NT2/D1 (cell line): ENCODE measurements at places on chromosomes 7 and 10.
A peak's percentile ranks its signal among the peaks of the same experiment; 100 is the strongest.

GRCh38 chr10:78980354-78980753 lies 88.4 kb upstream of the ZMIZ1 start:
- DNase-seq: no peak

DNA sequence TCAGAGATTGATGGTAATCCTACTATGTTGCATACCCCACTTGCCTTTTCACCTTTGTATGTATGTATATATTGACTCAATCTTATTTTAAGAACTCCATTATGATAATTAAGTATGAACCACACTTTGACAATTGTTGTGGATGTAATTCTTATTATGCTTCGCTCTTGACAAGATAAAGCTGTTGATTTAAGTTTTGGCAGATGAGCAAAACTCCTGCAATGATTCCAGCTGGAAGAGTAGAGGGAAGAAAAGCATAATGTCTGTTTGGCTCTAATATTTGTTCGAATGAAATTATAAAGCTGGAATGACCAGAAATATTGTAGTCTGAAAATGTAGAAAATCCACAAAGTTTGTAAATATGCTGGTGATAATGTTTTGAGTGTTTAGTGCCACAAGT lies 83.8 kb upstream of the AKR1E2 start:
- DNase-seq: no peak

GRCh38 chr10:79130846-79131245 lies 62.1 kb downstream of the ZMIZ1 start:
- DNase-seq: peak; percentile 71

GRCh38 chr7:71272509-71273490 lies 140.9 kb downstream of the GALNT17 start:
- DNase-seq: no peak

- DNase-seq: no peak
These were observed 23.9 kb downstream of the SLC25A40 start for GRCh38 chr7:87852306-87852705.

GRCh38 chr10:129935867-129936152 lies 28.3 kb downstream of the EBF3 start:
- no peak for DNase-seq

GRCh38 chr10:77726732-77727131 lies 89.1 kb upstream of the KCNMA1 start:
- no peak for DNase-seq

GRCh38 chr7:111903797-111904196 lies 302.4 kb downstream of the DOCK4 start:
- DNase-seq: no peak

DNA sequence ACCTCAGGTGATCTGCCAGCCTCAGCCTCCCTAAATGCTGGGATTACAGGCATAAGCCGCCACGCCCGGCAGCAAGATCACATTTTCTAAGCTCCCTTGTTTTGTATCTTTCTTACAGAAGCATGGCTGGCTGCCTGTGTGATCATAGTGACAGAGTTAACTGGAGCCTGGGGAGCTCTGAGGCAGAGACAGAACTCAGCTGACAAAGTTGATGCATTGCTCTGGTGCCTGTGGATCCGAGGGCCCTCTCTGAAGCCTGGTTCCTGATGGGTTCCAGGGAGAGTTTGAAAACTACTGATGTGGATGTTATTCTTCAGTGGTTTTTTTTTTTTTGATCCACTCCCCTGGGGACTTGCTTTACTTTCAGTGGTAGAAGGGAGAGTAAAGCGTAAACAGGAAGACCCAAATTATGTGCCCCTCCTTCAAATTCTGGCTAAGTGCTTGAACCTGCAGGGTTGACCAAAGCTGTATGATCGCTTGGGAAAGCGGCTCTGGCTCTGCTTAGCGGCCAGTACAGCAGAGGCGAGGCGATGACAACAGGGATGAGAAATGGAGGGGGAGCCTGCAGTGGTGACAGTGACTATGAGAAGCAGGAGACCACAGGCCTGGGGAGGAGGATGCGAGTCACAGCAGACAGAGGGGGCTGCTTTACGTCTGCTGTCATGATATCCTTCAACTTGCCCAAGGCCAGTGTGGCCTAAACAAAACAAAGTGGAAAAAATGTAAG lies 6.8 kb upstream of the EFCAB10 start:
- DNase-seq: no peak

- no peak for DNase-seq
These were observed 120.0 kb downstream of the ARHGAP22 start for GRCh38 chr10:48484911-48485310.

GRCh38 chr10:62626817-62627216 lies 177.7 kb upstream of the ADO start:
- no peak for DNase-seq

- peak; percentile 39 for DNase-seq
These were observed 42.4 kb upstream of the FAM20C start for GRCh38 chr7:149791-150636.

DNA sequence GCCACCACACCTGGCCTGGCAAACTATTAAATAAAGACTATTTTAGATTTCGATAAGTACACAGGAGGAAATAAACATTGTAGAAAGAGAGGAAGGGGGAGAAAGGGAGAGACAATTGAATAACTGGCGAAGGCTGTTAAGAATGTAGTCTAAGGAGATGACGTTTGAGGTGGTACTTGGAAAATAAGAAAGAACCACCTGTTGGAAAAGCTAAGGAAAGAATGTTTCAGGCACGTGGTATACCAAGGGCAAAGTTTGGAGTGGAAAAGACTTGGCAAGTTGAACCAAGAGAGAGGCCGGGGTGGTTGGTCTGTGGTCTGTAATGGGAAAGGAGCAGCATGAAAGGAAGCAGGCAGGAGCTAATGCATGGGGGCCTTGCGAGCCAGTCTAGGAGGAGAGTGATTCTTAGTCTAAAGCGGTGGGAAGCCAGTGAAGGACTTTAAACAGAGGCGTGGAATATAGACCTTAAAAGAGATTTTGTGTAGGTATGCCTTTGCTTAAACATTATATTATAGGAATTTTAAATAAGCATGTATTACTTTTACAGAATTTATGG lies 9.4 kb downstream of the ING3 start:
- DNase-seq: no peak

- peak; percentile 28 for DNase-seq
These were observed 432 bp upstream of the CAMK2B start for GRCh38 chr7:44325811-44326241.

DNA sequence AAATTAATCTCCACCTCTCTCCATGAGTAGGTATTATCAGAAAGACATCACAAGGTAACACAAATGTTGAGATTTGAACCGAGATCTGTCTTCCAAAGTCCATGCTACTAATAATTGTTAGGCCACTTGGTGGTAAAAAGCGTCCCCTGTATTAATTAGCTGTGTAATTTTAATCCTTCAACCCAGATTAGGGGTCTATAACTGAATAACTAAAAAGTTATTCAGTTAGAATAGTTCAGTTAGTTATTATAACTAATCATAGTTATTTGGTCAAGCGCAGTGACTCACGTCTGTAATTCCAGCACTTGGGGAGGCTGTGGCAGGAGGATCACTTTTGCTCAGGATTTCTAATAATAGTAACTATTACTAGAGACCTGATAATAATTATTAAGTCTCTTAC lies 5.6 kb downstream of the PDSS1 start:
- no peak for DNase-seq

GRCh38 chr10:127009366-127009765 lies 104.1 kb downstream of the DOCK1 start:
- no peak for DNase-seq

- DNase-seq: no peak
These were observed 125.2 kb upstream of the STEAP4 start for GRCh38 chr7:88431882-88432281.

GRCh38 chr7:100488333-100489095 lies 4.8 kb downstream of the NYAP1 start:
- no peak for DNase-seq

DNA sequence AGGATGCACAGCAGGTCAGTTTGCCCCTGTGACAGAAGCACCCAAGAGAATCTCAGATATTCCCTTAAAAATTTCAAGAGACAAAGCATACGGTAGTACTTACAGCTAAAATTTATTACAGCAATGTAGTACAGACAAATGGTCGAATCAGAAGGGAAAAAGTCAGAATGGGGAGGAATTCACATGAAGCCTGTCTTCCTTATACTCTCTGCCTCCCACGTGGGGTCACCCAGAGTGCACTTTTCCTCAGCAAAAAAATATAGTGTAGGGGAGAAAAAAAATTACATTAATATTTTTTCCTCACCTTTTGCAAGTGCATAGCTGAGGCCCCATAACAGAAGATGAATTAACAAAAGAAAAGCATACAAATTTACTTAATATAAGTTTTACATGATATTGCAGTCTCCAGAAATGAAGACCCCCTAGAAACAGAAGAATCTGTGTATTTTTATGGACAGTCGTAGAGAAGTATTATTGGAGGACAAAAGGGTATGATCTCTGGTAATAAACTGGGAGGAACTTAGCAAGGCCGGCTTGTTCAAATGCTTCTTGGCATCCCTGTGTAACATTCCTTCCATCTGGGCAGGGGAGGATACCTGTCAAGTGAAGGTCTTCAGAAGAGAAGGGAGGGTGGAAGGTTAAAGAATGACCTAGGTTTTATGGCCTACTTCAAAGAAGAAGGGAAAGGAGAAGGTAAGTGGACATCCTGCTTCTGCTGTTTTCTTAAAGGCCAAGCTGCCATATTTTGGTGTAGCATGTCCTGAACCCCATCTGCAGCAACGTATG lies 270.6 kb upstream of the MAGI2 start:
- DNase-seq: no peak

GRCh38 chr7:96870934-96871333 lies 134.4 kb upstream of the DLX6 start:
- no peak for DNase-seq

GRCh38 chr7:66758950-66759628 lies 18.6 kb downstream of the RABGEF1 start:
- no peak for DNase-seq

DNA sequence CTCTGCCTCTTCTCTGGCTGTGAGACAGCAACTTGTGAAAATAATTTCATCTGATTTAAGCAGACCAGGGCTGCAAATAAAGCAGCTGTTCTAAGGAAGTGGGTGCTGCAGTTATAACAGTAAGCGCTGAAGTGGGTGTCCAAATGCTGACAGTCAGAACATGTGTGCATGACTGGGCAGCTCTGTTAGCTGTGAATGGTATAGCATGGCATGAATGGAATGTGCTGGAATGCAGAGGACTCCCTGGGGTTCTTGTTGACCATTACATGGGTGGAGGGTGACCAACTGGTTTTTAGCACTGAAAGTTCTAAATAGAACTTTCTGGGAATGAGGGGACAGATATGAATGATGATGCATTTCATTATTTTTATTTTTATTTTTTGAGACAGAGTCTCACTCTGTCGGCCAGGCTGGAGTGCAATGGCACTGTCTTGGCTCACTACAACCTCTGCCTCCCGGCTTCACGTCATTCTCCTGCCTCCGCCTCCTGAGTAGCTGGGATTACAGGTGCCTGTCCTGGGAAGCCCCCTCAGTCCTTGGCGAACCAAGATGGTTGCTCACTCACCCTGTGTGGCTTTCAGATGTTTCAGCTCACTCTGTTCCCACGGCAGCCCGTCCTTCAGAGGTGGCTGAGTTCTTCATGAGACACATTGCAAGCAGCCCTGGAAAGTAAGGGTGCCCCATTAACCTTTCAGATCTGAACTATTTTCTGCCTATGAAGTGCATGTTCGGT lies 319.8 kb upstream of the PHYHIPL start:
- peak; percentile 5 for DNase-seq

- no peak for DNase-seq
These were observed 572.5 kb downstream of the POM121L12 start for GRCh38 chr7:53607961-53608360.

DNA sequence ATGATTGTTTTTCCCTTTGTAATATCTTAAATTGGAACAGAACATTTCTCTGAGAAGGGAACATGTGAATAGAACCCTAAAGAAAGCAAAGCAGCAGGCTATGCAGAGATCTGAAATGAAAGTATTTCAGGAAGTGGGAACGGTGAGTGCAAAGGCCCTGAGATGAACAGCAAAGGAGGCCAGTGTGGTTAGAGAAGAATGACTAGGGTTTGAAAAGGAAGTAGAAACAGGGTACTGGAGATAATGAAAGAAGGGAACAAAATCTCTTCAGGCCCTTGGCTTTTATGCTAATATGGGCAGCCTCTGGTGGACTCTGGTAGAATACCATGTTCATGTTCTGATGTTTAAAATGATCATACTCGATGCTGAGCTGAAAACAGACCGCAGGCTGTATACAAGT lies 22.2 kb downstream of the ARHGAP21 start:
- no peak for DNase-seq

GRCh38 chr7:4037308-4037707 lies 644.8 kb upstream of the FOXK1 start:
- no peak for DNase-seq

GRCh38 chr10:50908366-50908765 lies 22.9 kb upstream of the A1CF start:
- no peak for DNase-seq

DNA sequence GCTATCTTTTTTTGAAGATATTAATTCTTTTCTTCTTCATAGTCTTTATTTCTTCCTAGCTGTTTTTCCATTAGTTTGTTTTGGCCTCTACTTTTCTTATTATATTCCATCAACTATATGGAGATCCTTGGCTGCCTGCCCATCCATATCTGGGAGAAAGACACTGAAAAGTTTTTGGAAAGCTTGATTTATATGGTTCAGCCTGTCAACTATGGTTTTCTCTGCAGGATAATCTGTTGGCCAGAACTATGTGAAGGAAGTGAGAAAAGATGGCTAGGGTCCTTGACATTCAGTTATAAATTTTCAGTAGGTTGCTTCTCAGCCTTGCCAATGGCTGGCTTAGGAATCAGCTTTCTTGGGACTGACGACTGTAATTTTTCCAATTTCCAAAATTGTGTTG lies 10.0 kb upstream of the CDK14 start:
- DNase-seq: no peak

GRCh38 chr10:121956111-121957061 lies 18.6 kb downstream of the NSMCE4A start:
- no peak for DNase-seq

DNA sequence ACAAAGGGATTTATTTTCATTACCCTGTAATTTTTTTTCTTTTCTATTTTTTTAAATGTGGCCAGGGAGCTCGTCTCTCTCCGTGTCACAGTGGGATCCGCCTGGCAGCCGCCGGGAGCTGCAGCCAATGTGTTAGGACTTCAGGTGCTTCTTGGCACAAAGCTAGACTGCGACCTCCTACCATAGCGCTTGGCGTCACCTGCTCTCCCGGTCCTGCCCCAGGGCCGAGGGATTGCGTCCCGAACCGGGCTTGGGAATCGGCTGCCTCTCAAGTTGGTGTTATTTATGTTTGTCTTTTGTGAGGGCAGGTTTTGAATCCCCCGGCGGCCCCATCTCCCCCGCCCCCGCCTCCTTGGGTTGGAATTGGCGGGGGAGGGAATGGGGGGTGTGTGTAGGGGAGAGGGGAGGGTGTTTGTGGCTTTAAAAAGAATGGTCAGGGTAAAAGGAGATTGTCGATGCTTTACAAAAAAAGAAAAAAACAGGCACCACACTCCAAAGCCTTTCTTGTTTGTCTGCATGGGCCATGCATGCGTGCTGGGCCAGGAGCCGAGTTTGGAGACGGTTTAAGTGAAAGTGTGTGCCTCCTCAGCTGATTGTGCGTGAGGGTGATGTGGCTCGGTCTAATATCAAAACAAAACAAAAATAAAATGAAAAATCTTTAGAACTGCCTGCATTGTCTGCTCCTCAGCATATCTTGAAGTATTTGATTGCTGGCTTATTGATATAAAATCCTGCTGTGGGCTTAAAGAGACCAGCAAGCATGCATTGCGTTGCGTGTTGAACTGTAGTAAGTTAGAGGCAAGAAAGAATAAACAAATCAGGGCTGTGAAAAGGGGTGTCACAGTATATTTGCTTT lies 1.2 kb downstream of the PPP1R9A start:
- peak; percentile 44 for DNase-seq

- DNase-seq: no peak
These were observed 10.3 kb upstream of the TSPAN13 start for GRCh38 chr7:16743236-16743635.
